Activated naive CD4-positive, alpha-beta T cell treated with anti-CD3 and anti-CD28 coated beads, Interleukin-2, amount 10 ng/mL, durations not matched to agents 7 days and 5 days (primary cell): ENCODE measurements at places on chromosomes 12 and 14.

- H3K36me3 ChIP-seq = no peaks in the 10 kb centered on the region
- DNase-seq = peak; percentile 35
- no peak overlapping the region for H3K27ac ChIP-seq
- peaks cover 11% of the 10 kb centered on the region for H3K4me1 ChIP-seq
- no peak overlapping the region for H3K4me3 ChIP-seq
These were observed 116.7 kb downstream of the LMNTD1 start for GRCh38 chr12:25436206-25437030.

- H3K27me3 ChIP-seq = peaks cover 5% of the 10 kb centered on the region
- H3K4me3 ChIP-seq = no peak overlapping the region
- DNase-seq = no peak
- no peak overlapping the region for H3K27ac ChIP-seq
- H3K36me3 ChIP-seq = no peaks in the 10 kb centered on the region
- no peaks in the 10 kb centered on the region for H3K4me1 ChIP-seq
These were observed 165.0 kb downstream of the RGS6 start for GRCh38 chr14:72097173-72097783.

DNA sequence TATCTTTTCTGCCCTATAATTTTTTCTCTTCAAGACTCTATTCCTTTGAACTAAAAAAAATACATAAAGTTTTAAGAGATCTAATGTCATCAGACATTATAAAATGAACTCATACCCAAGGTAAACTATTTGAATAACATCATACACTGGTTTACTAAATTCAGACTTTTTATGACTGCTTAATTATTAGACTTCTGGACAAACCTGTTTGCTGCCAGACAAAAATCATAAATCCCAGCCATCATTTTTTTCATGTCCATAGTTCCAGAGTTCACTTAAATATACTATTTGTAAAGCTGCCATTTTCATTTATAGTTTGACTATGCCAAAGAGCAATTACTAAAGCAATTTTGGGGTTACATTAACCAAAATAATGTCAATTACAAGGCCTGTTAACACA lies 34.0 kb downstream of the USP44 start:
- H3K4me3 ChIP-seq = no peak overlapping the region
- H3K36me3 ChIP-seq = peaks cover 23% of the 10 kb centered on the region
- DNase-seq = no peak
- H3K27ac ChIP-seq = no peak overlapping the region
- no peaks in the 10 kb centered on the region for H3K27me3 ChIP-seq

DNA sequence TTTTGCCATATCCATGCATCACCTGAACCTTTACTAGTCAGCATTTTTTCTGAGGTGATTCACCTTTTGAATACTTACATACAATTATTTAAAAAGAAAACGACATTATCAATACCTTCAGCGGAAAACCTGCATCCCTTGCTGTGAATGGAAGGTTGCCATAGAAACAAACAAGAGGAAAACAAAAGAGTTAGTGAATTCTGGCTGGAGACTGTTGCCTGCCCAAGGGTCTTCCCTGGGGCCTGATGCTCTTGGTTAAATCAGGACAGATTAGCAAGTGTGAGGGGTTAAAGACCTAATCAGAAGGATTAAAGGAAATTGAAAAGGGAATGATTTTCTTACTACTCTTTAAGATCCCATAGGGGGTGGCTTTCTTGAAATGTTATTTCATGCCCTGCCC lies 96.0 kb upstream of the WSCD2 start:
- H3K27me3 ChIP-seq = no peaks in the 10 kb centered on the region
- no peak for DNase-seq
- no peaks in the 10 kb centered on the region for H3K36me3 ChIP-seq
- no peak overlapping the region for H3K27ac ChIP-seq
- H3K4me3 ChIP-seq = no peak overlapping the region
- H3K4me1 ChIP-seq = no peaks in the 10 kb centered on the region

DNA sequence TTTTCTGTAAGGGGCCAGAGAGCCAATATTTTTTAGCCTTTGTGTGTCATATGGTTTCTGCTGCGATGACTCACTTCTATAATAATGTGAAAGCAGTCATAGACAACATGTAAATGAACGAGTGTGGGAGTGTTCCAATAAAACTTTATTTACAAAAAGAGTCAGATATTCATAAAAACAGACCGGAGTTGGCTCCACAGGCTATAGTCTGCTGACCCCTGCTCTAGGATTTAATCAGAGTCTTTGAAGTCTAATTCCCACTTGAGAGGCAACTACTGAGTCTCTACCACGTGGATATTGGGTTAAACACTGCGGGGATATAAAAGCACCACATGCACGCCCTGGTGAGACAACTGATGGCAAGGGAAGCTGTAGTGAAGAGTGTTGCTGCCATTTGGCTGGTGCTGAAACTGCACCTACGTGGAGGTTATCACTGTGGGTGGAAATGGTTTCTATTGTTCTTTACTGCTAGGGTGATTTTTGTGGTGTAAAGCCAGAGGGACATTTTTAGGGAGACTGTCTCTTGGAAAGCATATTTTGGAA lies 3.6 kb upstream of the NINJ2 start:
- H3K4me3 ChIP-seq = no peak overlapping the region
- no peaks in the 10 kb centered on the region for H3K36me3 ChIP-seq

GRCh38 chr12:131112021-131112420 lies 158.3 kb downstream of the ADGRD1 start:
- no peaks in the 10 kb centered on the region for H3K4me1 ChIP-seq
- peaks cover 17% of the 10 kb centered on the region for H3K27me3 ChIP-seq
- DNase-seq = no peak

DNA sequence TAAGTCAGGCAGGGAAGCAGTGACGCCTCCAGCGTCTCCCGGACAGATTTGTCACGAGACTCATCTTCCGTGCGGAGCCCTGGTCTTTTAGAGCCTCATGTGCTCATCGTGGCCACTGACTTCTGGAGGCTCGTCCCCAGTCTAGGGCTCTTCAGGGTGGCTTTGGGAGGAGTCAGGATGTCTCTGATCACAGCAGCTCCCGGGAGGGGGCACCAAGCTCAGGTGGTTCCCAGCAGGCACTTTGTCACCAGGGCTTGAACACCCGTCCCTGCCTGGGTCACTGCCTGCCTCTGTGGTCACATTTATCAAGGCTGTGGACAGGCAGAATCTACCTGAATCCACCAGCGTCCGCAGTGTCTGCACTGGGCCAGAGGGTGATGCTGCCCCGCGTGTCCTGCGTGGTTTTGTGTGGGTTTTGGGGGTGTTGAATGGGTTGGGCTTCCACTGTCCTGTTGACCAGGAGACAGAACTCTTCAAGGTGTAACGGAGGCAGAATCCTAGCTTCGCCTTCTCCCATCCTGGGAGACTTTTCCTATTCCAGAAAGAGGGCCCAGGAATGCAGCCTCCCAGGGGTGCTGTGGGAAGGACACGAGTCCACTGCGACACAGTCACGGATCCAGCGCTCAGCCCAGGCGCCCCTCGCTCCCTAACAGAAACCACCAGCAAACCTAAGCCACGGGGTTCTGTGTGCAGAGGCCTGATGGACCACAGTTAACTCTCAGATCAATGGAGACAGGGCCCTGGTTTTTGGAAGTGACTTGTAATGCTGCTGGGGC lies 132.3 kb downstream of the ADGRD1 start:
- no peak for DNase-seq
- H3K36me3 ChIP-seq = no peaks in the 10 kb centered on the region
- no peaks in the 10 kb centered on the region for H3K4me1 ChIP-seq
- H3K27ac ChIP-seq = no peak overlapping the region

- H3K27ac ChIP-seq = no peak overlapping the region
- H3K36me3 ChIP-seq = peaks cover 33% of the 10 kb centered on the region
These were observed 3.3 kb downstream of the ERG28 start for GRCh38 chr14:75657331-75657730.

GRCh38 chr12:11759494-11759878 lies 110.0 kb downstream of the ETV6 start:
- H3K4me1 ChIP-seq = peaks cover 26% of the 10 kb centered on the region
- no peak for DNase-seq
- H3K36me3 ChIP-seq = peaks cover 44% of the 10 kb centered on the region
- no peak overlapping the region for H3K27ac ChIP-seq
- H3K27me3 ChIP-seq = no peaks in the 10 kb centered on the region

DNA sequence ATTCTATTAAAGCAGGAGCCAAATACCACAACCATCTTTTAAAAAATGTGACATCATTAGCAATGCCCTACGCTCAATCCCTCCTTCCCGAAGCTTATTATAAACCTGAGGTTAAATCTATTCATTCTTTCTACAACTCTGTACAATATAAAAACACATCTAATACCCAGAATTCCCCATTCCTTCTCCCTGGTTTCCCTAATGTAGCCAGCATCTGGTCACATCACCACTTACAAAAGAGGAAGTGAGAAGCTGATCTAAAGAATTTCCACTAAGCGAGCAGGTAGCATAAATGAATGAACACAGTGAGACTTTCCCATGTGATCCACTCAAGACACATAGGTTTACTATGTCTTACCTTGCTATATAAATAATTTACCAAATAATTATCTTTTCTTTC lies 90.4 kb downstream of the LRP6 start:
- no peak overlapping the region for H3K4me3 ChIP-seq
- no peak for DNase-seq
- H3K36me3 ChIP-seq = no peaks in the 10 kb centered on the region
- H3K27me3 ChIP-seq = peaks cover 9% of the 10 kb centered on the region
- H3K4me1 ChIP-seq = peaks cover 15% of the 10 kb centered on the region
- H3K27ac ChIP-seq = no peak overlapping the region

DNA sequence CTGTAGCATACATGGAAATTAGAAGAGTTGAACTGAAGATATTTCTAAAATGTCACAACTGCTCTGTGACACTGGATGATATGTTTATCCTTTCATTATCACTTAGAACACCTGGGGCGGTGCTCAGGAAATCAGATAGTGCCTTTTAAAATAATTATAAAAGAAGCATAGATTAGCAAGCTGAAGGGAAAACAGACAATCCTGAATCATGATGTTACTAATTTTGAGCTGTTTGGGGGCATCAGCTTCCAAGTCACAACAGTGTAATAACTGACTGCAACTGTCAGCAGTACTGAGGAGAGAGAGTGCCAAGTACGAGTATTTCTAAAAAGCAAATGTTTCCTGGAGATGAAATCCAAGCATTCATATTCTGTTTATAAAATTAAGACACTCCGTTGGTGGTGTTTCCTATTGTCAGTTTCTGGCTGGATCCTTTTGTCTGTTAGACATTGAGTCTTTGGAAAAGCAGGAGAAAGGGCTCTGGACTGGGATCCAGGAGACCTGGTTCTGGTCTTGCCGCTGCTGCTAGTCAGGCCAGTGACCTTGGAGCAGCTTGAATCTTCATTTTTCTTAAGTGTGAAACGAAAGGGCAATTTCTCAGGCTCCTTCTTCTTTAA lies 380.1 kb downstream of the EGLN3 start:
- no peaks in the 10 kb centered on the region for H3K27me3 ChIP-seq
- no peak overlapping the region for H3K27ac ChIP-seq
- DNase-seq = no peak
- H3K36me3 ChIP-seq = no peaks in the 10 kb centered on the region

DNA sequence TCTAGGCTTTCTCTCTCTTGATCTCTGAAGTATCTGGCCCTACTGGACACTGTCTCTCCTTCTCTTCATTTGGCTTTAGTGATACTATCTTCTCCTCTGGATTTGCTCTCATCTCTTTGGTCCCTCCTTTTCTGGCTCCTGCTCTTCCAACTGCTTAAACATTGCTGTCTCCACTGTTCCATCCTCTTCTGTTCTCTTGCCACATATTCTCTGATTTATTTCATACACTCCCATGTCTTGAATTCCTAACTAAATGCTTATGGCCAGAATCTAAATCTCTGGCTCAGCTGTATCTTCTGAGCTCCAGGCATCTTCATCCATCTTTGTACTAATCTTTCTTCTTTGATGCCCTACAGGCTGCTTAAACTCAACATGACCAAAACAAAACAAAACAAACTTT lies 25.5 kb upstream of the PCED1B start:
- no peak for DNase-seq
- no peaks in the 10 kb centered on the region for H3K4me1 ChIP-seq
- H3K36me3 ChIP-seq = peaks cover 1% of the 10 kb centered on the region
- H3K27me3 ChIP-seq = no peaks in the 10 kb centered on the region
- H3K27ac ChIP-seq = no peak overlapping the region

DNA sequence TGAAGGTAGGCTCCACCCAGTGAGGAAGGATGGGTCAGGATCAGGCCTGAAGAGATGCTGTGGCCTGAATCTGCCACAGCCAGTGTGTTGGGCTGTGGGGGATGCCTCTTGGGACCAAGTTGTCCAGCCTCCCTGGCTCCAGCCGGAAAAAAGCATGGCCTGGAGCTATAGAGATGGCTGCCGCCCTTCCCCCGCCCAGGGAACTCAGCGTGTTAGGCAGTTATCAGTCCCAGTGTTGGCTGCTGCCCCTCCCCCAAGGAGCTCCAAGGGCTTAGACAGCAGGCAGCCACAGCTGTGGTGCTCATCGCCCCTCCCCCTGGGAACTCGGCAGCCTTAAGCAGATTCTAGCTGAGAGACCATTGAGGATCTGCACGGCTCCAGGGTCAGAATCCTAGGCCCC lies 158.0 kb downstream of the CAPZA3 start:
- no peak for DNase-seq
- no peaks in the 10 kb centered on the region for H3K27me3 ChIP-seq
- no peaks in the 10 kb centered on the region for H3K4me1 ChIP-seq
- no peak overlapping the region for H3K27ac ChIP-seq
- no peaks in the 10 kb centered on the region for H3K36me3 ChIP-seq

GRCh38 chr12:50166799-50167048 lies 445 bp downstream of the CERS5 start:
- peak overlapping the region; percentile 95 for H3K4me3 ChIP-seq
- H3K27ac ChIP-seq = peak overlapping the region; percentile 90
- H3K4me1 ChIP-seq = peaks cover 37% of the 10 kb centered on the region
- H3K36me3 ChIP-seq = peaks cover 13% of the 10 kb centered on the region
- DNase-seq = peak; percentile 73
- H3K27me3 ChIP-seq = no peaks in the 10 kb centered on the region

DNA sequence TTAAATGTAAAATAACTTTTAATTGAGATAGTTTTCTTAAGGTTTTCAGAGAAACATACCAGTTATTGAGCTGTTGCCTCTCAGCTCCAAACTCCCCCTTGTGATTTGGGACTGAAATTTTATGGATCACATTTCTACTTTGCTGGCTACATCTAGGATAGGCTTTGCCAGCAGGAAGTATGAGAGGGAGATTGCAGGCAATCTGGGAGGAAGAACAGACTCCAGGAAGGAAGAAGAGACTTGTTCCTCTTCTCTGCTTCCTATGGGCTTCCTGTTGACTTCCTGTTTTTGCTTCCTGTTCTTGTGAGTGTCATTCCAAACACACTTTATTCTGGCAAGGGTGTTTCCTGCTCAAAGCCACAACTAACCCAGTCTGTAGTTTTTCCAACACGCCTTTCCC lies 312.9 kb downstream of the ITPR2 start:
- peaks cover 14% of the 10 kb centered on the region for H3K4me1 ChIP-seq
- no peaks in the 10 kb centered on the region for H3K27me3 ChIP-seq
- H3K4me3 ChIP-seq = no peak overlapping the region
- no peak overlapping the region for H3K27ac ChIP-seq
- no peaks in the 10 kb centered on the region for H3K36me3 ChIP-seq

GRCh38 chr12:69290545-69291277 lies 51.3 kb downstream of the CPSF6 start:
- H3K4me1 ChIP-seq = peaks cover 5% of the 10 kb centered on the region
- no peak overlapping the region for H3K4me3 ChIP-seq
- no peak overlapping the region for H3K27ac ChIP-seq
- peak; percentile 90 for DNase-seq
